ENCODE measurements at places on chromosomes 16 and 17.
A peak's percentile ranks its signal among the peaks of the same experiment; 100 is the strongest.

- no peak for DNase-seq
- H3K36me3 ChIP-seq: no peaks in the 10 kb centered on the region
- H3K4me1 ChIP-seq: no peaks in the 10 kb centered on the region
- H3K4me3 ChIP-seq: no peak overlapping the region
Measured at GRCh38 chr16:65392806-65393565, 271.1 kb upstream of the CDH11 start.

DNA sequence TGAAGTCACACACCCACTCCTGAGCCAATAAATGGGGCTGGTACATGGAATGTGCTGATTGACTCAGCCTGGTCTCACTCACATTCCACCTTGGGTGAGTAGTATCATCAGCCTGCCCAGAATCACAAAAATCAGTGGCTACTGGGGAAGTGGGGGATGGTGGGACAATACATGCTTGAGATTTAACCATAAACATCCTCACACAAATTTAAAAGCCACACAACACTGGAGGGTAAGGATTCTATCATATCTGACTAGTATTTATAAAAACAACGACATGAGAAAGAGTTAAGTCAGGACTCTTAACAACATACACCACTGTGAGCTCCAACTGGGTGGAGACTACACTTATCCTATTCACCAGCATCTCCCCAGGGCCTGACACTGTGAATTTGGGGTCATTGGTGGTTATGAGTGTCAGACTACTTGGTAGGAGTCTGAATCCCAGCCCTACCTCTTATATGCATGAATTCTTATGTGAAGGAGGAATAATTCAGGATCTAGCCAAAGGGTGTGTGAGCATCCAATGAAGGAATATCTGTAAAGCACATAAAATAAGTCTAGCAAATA lies 26.0 kb upstream of the IRX6 start:
- H3K4me3 ChIP-seq: no peak overlapping the region
- peaks cover 2% of the 10 kb centered on the region for H3K36me3 ChIP-seq
- H3K4me1 ChIP-seq: no peaks in the 10 kb centered on the region
- H3K27me3 ChIP-seq: peaks cover 20% of the 10 kb centered on the region

DNA sequence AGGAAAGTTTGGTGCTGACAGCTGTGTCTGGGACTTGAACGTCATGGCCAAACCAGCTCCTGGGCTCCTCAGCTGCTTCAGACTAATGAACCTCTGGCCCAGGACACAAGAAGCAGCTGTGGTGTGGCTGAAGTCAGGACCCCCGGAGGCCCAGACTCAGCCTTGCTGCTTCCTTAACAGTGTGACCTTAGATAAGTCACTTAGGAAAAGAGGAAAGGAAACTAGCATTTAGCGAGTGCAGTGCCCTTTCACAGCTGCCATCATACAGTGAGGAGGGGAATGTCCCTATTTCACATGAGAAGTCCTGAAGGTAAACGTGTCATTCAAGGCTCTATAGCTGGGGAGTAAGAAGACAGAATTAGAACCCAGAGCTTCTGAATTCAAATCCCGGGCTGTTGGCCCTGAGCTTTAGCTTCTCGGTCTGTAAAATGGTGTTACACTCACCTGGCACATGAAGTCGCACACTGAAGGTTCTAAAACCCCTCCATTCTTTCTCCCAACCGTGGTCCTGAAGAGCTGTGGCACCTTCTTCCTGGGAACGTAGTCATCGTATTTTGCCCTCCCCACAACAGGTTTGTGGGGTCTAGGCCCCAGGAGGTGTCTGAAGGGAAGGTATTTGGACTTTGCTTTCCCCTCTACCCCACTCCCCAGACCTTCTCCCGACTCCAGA lies 910 bp upstream of the RAMP2 start:
- H3K4me1 ChIP-seq: peaks cover 4% of the 10 kb centered on the region
- no peak overlapping the region for H3K27ac ChIP-seq
- H3K4me3 ChIP-seq: peak overlapping the region; percentile 56
- no peaks in the 10 kb centered on the region for H3K36me3 ChIP-seq
- H3K27me3 ChIP-seq: peaks cover 72% of the 10 kb centered on the region
- no peak for DNase-seq

DNA sequence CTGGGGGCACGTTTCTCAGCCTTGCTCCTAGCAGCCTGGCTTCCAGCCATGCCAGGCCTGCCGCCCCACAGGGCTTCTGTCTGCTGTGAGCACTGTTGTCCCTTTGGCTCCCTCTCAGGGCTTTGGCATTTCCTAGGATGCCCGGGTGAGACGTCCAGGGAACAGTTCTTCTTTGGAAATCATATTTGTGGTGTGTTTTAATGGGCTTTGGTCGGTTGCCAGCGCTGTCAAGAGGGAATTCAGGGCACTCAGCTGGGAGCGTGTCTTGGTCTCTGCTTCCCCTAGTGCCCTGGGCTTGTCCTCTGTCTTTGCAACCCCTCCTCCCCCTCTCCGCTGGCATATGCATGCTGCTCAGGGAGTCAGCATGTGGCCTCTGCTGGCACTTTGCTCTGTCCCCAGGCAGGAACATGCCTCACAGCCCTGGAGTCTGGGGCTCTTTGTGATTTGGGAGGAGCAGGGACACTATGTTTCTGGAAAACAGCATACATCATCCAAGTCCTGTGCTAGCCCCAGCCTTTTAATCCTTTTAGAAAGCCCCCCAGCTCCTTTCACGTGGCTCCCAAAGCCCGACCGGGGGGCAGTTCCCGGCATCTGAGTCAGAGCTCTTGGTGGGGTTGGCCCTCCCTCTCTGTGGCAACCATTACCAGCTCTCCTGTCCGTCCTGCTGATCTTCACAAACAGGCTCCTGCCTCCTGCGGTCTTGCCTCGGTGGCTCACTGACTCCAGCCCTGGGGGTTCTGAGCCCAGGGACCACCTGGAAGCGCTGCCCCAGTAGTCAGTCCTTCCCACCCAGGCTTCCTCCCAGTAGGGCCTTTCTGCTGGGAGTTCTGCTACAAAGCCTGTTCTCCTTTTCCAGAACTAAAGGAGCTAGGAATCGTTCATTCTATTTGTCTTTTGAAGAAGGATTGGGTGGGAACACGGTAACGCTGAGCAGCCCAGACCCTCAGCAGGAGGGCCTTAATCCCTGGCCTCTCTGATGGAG lies 26.7 kb downstream of the SAP30BP start:
- DNase-seq: no peak
- peaks cover 10% of the 10 kb centered on the region for H3K36me3 ChIP-seq
- H3K4me3 ChIP-seq: no peak overlapping the region
- H3K27me3 ChIP-seq: no peaks in the 10 kb centered on the region
- H3K4me1 ChIP-seq: peaks cover 33% of the 10 kb centered on the region

DNA sequence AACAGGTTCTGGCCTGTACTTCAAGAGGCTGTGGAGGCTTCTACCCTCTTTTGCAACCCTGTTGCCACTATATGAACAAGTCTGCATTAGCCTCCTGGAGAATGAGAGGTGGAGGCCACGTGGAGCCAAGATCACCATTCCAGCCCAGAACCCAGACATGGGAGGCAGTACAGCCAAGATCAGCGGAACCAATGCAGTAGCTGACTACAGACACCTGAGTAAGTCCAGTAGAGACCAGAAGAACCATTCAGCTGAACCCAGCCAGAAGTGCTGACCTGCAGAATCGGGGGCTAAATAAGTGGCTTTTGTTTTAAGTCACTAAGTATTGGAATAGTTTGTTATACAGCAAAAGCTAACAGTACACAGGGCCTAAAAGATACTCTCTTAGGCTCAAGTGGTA lies 12.1 kb downstream of the FAM20A start:
- H3K27ac ChIP-seq: no peak overlapping the region
- H3K4me3 ChIP-seq: no peak overlapping the region
- H3K4me1 ChIP-seq: no peaks in the 10 kb centered on the region
- no peaks in the 10 kb centered on the region for H3K36me3 ChIP-seq
- no peak for DNase-seq

GRCh38 chr16:88856828-88857727 lies at the start of the genes GALNS and TRAPPC2L:
Gene GALNS, minus strand, starts transcription at chr16:88856947. Its CDS starts 70 bp downstream, at chr16:88856877.
Gene TRAPPC2L, plus strand, starts transcription at chr16:88857127. Its CDS starts 24 bp downstream, at chr16:88857151.
- H3K27ac ChIP-seq: peak within 1 kb of the TSS; percentile 88
- H3K4me3 ChIP-seq: peak within 1 kb of the TSS; percentile 99
- H3K27me3 ChIP-seq: no peaks in the 10 kb centered on the region
- H3K4me1 ChIP-seq: peaks cover 30% of the 10 kb centered on the region

DNA sequence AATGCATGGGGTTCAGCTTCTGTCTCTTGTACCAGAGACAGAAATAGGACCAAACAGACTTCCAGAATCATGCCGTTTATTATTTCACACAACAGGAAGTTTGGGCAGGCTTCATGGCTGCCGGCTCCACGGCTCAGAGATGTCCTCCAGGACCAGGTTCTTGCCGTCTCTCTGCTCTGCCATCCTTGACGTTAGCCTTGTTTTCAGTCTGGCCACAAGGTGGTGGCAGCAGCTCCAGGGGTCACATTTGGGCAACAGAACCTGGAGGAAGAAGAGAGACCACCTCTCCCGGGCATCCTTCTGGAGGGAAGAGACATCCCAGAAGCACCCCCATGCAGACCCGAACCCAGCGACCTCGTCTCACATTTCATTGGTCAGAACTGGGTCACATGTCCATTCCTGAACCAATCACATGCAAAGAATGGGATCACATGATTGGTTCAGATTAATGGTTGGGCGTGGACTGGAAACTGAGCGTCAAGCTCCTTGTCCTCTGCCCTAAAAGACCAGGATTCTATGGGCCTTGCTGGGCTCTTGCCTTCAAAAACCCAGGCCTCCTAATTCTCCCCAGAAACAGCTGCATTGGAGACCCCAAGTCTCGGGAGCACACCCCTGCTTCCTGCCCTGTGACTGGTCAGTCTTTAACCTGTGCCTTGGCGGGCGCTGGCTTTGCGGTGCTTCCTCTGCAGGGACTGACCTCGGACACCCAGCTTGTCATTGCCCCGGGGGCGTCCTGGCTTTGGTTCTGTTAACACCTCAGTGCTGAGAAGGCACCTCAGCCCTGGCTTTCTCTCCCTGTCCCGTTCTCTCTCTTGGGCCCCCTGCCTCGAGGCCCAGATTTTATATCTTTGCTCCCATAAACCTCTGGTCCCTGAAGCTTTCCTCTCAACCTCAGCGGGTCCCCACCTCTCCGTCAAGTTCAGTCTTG lies 63.3 kb downstream of the IRF8 start:
- no peaks in the 10 kb centered on the region for H3K36me3 ChIP-seq
- peaks cover 2% of the 10 kb centered on the region for H3K4me1 ChIP-seq
- no peak overlapping the region for H3K4me3 ChIP-seq
- no peak overlapping the region for H3K27ac ChIP-seq
- DNase-seq: no peak
- H3K27me3 ChIP-seq: peaks cover 16% of the 10 kb centered on the region

DNA sequence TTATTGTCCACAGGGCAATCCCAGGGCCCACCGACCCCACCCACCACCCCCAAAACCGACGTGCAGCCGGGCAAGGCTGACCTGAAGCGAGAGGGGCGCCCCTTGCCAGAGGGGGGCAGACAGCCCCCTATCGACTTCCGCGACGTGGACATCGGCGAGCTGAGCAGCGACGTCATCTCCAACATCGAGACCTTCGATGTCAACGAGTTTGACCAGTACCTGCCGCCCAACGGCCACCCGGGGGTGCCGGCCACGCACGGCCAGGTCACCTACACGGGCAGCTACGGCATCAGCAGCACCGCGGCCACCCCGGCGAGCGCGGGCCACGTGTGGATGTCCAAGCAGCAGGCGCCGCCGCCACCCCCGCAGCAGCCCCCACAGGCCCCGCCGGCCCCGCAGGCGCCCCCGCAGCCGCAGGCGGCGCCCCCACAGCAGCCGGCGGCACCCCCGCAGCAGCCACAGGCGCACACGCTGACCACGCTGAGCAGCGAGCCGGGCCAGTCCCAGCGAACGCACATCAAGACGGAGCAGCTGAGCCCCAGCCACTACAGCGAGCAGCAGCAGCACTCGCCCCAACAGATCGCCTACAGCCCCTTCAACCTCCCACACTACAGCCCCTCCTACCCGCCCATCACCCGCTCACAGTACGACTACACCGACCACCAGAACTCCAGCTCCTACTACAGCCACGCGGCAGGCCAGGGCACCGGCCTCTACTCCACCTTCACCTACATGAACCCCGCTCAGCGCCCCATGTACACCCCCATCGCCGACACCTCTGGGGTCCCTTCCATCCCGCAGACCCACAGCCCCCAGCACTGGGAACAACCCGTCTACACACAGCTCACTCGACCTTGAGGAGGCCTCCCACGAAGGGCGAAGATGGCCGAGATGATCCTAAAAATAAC lies 3.0 kb downstream of the SOX9 start:
- no peak for DNase-seq
- H3K27me3 ChIP-seq: peaks cover 55% of the 10 kb centered on the region
- no peak overlapping the region for H3K4me3 ChIP-seq
- H3K36me3 ChIP-seq: peaks cover 5% of the 10 kb centered on the region
- no peak overlapping the region for H3K27ac ChIP-seq

DNA sequence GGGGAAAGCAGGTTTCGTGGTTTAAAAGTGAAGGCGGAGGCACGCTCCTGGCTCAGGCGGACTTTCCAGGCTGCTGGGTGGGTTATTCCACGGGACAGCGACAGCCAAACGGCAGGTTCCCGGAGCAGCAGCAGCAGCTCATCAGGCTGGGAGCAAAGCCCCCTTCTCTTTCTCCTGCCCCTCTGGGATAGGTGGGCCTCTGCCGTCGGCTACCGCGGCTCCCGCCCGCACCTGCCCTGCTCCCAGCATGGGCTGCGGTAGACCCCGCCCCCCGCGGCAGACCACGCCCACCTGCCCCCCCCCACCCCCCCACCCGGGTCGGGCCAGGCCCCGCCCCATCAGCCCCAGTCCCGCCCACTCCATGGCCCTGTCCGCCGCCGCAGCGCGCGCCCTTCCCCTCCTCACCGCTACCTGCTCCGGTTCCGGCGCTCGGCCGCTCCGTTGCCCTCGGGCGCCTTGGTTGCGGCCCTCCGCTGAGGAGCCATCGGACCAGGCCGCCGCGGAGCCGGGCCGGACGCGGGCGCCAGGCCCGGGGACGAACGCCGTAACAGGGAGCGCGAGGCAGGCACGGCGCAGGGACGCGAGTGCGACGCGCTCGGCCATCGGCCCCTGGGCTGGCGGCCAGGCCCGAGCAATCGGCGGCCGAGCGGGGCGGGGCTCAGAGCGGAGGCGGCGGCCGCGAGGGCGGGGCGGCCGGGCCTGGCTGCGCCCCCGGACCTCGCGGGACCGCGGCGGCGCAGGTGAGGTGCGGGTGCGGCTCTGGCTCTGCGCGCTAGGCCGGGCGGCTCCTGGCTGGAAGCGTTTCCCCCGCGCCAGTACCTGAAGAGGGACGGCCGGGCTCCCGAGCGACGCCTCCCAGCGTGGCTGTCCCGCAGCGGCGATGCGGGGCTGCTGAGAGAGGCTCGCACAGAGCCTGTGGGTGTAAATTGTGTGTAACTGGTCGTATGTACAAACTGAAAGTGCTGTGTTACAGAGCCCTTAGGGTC lies at the start of the genes HEXD and OGFOD3:
HEXD (plus strand) TSS at position 347 of the 986 bp plus-strand sequence. CDS start 1,453 bp downstream, outside the sequence.
OGFOD3 (minus strand) TSS at position 586 of the 986 bp plus-strand sequence; CDS start at position 485, 101 bp downstream.
- no peaks in the 10 kb centered on the region for H3K36me3 ChIP-seq
- peak; percentile 92 for DNase-seq
- H3K27me3 ChIP-seq: no peaks in the 10 kb centered on the region
- H3K4me1 ChIP-seq: peaks cover 30% of the 10 kb centered on the region
- H3K27ac ChIP-seq: peak within 1 kb of the TSS; percentile 90

GRCh38 chr16:28183484-28183883 lies 28.3 kb downstream of the XPO6 start:
- H3K4me1 ChIP-seq: peaks cover 85% of the 10 kb centered on the region
- peak overlapping the region; percentile 0 for H3K4me3 ChIP-seq
- peaks cover 15% of the 10 kb centered on the region for H3K36me3 ChIP-seq

GRCh38 chr16:62597875-62598274 lies 561.6 kb upstream of the CDH8 start:
- DNase-seq: no peak
- no peaks in the 10 kb centered on the region for H3K4me1 ChIP-seq
- peaks cover 7% of the 10 kb centered on the region for H3K36me3 ChIP-seq
- no peaks in the 10 kb centered on the region for H3K27me3 ChIP-seq

- no peaks in the 10 kb centered on the region for H3K36me3 ChIP-seq
- peaks cover 5% of the 10 kb centered on the region for H3K27me3 ChIP-seq
- no peaks in the 10 kb centered on the region for H3K4me1 ChIP-seq
- H3K27ac ChIP-seq: no peak overlapping the region
- peak; percentile 79 for DNase-seq
Measured at GRCh38 chr17:44522883-44523671, 19.9 kb upstream of the GPATCH8 start.
